ENCODE measurements at places on chromosomes 6 and 20.

GRCh38 chr20:4998160-4998651 lies 3.1 kb downstream of the SLC23A2 start:
- no peak for DNase-seq

- no peak for DNase-seq
Measured at GRCh38 chr6:32402812-32403211, 4.2 kb downstream of the BTNL2 start.

GRCh38 chr20:5095931-5096330 lies 23.8 kb downstream of the PCNA start:
- no peak for DNase-seq

DNA sequence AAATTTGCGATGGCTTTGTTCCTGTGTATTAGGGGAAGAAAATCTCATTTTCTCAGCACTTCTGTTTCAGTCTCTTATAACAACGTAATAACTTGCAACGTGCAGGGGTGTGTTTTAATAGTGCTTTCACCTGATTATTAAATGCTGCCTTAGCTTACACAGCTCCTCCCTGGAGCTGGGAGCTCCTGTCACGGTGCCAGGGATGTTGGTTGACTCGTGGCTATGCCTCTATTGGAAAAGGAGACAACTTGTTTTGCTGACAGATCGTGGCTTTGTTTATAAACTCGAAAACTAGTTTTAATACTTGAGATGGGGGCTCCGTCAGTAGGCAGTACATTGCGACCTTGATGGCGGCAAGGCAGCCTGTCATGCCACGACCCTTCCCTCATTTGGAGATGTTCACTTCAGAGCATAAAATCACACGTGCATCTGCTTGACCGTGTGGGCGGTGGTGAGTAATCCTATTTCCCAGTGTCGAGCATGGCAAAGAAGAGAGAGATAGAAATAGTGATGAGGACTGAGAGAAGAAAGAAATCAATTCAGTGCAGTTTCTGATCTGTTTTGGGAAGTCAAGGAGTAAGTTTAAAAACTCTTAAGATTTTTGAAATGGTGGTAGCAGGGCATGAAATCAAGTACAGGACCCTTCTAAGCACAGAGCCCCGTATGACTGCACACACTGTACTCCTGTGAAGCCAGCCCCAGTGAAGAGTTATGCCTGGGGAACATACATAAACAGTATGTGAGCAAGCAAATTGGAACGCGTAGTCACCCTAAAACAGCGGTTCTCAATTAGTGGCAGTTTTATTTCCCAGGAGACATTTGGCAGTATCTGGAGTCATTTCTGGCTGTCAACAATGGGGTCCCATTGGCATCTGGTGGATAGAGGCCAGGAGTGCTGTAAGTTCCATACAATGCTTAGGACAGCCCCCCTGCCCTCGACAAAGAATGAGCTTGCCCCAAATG lies 147.2 kb downstream of the DOK5 start:
- DNase-seq = no peak

DNA sequence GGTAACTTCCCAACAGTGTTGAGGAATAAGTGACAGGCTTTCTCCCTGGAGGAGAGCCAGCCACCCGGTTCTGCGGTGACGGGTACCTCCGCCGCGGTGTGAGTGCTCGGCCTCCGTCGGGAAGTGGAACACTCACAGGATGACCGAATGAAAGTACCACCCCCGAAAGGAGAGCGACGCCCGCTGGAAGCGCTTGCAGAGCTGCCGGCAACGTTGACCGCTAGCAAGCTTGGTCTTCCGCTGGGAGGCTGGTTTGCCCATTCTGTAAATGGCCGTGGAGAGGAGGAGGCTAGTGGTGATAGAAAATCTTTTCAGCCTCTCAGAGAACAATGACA lies 614 bp upstream of the TMEM242 start:
- peak; percentile 78 for DNase-seq

DNA sequence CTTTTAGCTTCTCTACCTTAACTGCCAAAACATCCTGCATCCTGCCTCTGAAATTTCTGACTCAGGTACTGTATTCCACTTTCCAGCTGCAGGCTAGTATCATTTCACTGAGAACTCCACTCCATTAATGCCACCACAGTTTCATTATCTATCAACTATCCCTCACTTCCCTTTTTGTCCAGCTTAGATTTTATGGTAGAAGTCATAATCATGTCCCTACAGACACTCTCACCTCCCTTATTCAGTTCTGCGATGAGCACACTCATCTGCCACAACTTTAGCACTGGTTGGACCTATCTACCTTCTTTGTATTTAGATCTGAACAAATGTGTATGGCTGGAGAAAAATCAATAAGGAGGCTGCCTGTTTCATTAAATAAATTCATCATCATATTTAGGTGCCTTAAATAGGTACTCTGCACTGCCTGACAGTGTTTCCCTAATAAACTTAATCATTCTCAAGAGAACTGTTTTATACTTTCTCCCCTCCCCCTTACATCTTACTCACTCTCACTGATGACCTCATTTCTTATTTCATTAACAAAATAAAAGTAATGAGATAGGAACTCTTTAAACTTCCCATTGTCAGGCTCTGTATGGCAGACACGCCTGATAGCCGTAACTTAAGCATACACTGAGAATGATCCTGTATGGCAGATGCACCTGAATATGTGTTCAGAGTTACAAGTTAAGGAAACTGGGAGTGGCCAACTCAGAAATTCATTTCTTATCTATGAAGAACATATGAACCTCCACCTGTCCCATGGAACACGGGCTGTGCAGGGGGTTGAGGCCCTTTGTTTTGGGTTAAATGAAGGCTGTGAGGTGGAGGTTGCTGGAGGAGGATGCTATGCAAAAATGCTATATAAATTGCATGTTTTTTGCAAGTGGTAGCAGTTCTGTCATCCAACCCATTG lies 95.3 kb upstream of the MAN1A1 start:
- no peak for DNase-seq

DNA sequence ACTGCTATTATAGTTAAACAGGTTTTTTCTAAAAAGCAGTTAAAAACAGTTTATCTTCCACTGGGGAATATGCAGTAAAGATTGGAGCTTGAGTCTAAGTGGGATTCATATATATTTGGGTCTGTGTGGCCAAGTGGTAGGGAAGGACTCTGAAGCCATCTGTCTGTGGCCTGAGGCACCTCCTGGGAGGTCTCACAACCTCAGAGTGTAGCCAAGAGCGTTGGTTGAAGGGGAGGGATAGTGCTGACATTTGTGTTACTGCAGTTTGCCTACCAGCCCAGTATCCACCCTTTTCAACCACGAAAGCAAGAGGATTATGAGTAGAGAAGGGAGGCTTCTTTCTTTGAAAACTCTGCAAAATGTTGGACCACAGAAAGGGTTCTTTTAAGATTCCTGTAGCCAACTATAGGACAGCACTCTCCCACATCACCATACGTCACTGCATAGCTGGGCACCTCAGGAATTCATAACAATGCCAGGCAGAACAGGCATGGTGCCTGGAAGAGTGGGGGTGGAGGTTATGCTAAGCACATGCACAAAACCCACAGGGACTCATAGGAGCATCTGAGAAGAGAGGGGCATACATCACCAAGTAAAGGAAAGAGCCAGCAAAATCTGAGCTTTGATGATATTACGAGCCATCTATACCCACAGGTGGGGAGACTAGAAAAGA lies 90.5 kb upstream of the HEY2 start:
- no peak for DNase-seq

DNA sequence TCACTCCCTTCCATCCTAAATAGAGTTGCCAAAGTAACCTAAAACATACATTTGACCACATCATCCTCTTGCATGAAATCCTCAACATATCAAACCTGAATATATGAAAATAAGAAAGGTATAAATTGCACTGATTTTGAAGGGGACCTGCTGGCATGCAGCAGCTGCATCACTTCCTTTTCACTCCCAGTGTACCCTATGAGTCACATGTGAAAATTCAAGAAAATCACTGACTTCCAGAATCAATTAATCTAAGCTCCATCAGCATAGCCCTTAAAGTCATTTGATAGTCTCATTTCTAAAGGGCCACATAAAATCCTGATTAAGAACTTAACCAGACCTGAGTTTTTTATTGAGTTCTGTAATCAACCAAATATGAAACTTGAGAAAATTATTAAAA lies 24.3 kb downstream of the SNX14 start:
- no peak for DNase-seq

GRCh38 chr6:12473494-12473893 lies 183.3 kb downstream of the EDN1 start:
- no peak for DNase-seq

DNA sequence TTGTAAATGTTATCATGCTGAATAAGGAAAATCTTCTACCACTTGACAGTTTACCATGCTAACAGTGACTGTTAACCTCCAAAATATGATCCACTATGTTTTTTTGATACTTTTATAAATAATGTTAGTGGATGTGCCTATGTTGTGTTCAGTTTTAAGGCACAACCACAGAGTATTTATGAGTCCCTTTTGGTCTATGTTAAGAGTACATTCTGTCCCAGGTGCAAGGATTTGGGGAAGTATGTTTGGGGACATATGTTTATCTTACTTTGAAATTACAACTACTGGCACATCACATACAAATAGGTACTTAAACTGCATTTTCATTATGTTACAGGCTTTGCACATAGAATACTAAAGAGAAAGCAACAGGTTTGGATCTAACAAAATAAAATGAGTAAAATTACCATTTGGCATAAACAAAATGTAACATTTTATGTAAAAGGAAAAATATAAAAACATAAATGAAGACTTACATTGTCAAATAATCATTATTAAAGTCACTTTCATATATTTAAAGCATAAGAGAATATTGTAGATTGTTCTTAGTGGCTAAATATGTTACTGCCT lies 71.2 kb downstream of the SESN1 start:
- DNase-seq = no peak

DNA sequence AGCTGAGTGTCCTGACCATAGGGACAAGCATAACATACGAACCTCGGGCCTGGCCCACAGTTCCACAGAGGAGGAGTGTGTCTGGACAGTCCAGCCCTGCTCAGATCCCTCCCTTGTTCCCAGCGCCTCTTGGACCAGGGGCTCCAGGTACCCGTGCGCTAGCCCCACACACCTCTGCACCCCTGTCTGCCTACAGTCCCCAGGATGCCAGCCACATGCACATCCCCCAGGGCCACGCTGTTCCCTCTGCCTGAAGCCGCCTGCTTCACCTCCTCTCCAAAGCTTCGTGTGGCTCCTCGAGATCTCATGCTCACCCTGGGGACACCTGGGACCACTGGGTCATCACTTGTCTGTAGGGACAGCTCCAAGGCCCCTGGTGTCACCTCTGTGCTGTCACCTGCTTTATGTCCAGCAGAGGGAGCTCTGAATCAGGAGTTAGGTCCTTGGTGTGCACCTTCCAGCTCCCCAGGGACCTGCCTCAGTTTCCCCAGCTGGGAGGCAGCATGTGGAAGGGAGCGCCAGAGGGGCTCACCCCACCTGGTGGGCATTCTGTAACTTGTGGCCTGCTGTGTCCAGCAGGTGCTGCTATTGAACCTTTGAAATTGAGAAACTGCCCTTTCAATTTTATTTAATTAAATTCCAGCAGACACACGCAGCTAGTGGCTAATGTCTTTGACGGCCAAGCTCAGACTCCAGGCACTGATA lies 7.3 kb upstream of the YTHDF1 start:
- no peak for DNase-seq

DNA sequence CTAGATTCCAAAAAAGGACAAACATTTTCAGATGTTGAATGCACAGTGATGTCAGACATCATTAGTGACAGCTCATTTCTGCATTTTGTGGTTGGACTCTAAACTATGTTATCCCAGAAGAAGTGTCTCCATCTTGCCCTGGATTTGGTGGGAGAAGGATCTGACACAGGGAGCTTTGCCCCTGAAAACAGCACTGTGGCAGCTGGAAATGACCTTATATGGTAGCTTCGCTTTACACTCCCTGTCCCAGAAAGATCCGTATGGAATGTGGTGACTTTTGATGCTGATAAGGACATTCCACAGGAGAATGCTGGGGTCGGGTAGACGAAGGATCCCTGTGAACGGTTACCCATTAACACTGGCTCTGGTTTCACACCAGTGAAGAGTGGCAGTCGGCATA lies 87.2 kb upstream of the EDN1 start:
- no peak for DNase-seq

DNA sequence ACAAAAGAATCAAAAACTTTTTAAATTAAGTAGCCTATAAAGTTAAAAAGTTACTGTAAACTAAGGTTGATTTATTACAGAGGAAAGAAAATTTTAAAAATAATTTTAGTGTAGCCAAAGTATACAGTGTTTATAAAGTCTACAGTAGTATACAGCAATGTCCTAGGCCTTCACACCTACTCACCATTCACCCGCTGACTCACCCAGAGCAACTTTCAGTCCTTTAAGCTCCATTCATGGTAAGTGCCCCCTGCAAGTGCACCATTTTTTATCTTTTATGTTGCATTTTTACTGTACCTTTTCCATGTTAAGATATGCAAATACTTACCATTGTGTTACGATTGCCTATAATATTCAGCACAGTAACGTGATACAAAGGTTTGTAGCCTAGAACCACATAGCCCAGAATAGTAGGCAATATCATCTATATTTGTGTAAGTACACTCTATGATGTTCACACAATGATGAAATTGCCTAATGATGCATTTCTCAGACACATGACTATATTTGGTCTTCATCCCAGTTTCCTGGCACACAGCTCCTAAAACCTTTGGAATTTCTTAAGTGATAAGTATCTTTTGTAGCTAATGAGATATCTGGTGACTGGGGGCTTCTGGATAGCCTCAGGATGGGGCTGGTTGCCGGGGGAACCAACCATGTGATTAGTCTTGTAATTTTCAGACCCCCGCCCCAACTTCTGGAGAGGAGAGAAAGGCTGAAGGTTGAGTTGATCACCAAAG lies 111.0 kb downstream of the MRPL14 start:
- DNase-seq = peak; percentile 19

DNA sequence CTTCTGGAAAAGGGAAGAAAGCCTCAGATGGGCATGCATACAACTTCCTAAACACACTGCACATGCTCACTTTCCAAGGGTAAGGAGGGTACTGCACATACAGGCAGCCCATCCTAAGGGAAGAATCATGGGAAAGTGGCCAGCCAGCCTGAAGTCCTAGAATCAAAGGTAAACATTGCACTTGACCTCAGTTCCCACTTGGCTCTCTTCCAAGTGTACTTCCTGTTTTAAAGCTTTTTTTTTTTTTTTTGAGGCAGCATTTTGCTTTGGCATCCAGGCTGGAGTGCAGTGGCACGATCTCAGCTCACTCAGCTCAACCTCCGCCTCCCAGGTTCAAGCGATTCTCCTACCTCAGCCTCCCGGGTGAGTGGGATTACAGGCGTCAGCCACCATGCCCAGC lies 225.3 kb upstream of the EPHA7 start:
- no peak for DNase-seq

GRCh38 chr6:89348372-89348771 lies 4.2 kb downstream of the UBE2J1 start:
- no peak for DNase-seq
